ENCODE measurements at places on chromosomes 16 and 17.

DNA sequence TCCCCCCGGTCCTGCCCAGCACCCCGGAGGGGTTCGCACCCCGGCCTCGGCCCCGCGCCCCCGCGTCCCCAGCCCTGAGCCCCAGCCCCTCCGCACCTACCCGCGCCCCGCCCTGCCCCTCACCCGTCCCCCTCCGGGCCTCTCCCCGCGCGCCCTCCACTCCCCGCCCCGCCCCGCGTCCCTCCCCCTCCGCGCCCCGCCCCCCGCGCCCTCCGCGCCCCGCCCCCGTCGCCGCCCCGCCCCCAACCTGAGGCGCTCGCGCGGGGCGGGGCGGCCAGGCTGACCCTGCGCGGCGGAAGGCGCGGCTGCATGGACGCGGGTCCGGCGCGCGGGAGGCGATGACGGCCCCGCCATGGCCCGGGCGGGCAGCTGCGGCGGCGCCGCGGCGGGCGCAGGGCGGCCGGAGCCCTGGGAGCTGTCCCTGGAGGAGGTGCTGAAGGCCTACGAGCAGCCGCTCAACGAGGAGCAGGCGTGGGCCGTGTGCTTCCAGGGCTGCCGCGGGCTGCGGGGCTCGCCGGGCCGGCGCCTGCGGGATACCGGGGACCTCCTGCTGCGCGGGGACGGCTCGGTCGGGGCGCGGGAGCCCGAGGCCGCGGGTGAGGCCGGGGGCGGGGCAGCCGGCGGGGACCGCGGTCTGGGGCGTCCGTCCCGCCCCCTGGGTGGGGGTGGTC is at the start of gene SPIRE2:
SPIRE2 (plus strand) TSS at position 277 of the 671 bp plus-strand sequence; CDS start at position 353, 76 bp downstream.
- peak; percentile 65 for DNase-seq

DNA sequence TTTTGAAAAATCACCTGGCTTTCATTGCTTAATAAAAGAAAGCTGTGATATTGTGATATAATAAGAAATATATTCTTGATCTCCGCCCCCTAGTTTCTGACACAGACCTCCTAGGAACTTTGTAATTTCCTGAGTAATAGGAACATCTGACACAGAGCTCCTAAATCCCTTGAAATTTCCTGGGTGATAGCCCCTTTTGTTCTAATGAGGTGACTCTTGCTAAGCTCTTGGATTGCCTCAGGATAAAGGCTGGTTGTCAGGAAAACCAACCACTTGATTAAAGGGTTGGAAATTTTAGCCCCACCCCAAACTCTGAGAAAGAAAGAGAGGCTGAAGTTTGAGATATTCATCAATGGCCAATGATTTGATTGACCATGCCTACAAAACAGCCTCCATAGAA is 326.4 kb upstream of the KIF2B start:
- DNase-seq: no peak

- DNase-seq: no peak
Observed at GRCh38 chr16:4077174-4077649, 39.0 kb downstream of the ADCY9 start.

DNA sequence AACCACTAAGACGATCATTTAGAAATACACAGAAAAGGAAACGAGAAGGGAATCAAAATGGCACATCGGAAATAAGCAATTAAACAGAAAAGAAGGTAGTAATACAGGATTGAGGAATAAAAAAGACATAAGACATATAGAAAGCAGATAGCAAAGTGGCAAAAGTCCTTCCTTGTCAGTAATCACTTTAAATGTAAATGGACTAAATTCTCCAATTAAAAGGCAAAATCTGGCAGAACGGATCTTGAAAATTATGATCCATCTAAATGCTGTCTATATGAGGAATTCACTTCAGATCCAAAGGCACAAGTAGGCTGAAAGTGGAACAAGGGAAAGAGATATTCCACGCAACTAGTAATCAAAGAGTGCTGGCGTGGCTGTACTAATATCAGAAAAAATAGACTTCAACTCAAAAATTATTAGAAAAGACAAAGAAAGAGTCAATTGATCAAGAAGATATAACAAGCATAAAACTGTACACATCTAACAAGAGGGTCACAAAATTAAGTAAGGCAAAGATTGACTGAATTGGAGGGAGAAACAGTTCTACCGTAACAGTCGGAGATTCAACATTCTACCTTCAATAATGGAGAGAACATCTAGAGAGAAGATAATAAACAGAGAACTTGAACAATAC is 36.8 kb upstream of the METRNL start:
- DNase-seq: no peak

DNA sequence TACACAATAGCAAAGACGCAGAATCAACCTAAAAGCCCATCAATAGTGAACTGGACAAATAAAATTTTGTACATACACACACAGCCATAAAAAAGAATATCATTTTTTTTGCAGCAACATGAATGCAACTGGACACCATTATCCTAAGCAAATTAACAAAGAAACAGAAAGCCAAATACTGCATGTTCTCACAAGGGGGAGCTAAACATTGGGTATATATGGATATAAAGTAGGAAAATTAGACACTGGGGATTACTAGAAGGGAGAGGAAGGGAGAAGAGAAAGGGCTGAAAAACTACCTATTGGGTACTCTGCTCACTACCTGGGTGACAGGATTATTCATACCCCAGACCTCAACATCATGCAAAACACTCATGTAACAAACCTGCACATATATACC is 28.2 kb downstream of the ADAMTS18 start:
- no peak for DNase-seq

GRCh38 chr17:61702450-61702849 is 111.4 kb upstream of the NACA2 start:
- no peak for DNase-seq
